ENCODE measurements at places on chromosomes 5 and 9.

- DNase-seq, result no peak
Measured at GRCh38 chr9:107738789-107739188, 249.2 kb upstream of the KLF4 start.

DNA sequence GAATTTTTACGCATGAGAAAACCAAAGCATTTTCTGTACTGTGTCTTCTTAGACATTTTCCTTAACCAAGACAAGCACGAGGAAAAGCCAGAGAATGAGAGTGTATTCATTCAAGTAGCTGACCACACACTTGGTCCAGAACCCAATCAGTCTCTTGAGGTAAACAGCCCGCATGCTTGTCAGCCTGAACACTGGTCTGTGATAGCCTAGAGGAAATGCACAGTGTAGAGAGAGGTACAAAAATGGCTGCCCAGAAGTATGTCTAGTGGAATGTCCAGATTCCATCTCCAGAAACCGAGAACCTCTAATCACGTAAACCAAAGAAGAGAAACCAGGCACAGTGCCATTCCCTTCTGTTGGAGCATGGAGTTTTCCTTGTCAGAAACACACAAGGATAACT, 80.0 kb upstream of the SNX2 start:
- no peak for DNase-seq

- no peak for DNase-seq
Measured at GRCh38 chr9:91555132-91555531, 131.5 kb upstream of the NFIL3 start.

DNA sequence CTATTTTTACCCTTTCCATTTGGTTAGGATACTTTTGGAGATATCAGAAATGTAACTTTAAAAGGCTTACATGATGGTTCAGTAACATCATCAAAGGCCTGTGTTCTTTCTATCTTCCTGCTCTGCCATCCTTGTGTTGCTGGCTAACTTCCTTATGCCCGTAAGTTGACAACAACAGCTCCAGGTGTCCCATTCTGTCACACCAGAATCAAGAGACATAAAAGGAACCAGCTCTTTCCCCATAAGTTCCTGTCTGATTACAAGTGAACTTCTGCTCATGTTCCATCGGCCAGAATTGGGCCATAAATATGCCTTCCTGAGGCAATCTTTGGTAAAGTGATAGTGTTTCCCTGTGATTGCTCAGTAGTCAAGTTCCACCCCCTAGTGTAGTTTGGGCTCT, 92.4 kb downstream of the FAM170A start:
- no peak for DNase-seq

DNA sequence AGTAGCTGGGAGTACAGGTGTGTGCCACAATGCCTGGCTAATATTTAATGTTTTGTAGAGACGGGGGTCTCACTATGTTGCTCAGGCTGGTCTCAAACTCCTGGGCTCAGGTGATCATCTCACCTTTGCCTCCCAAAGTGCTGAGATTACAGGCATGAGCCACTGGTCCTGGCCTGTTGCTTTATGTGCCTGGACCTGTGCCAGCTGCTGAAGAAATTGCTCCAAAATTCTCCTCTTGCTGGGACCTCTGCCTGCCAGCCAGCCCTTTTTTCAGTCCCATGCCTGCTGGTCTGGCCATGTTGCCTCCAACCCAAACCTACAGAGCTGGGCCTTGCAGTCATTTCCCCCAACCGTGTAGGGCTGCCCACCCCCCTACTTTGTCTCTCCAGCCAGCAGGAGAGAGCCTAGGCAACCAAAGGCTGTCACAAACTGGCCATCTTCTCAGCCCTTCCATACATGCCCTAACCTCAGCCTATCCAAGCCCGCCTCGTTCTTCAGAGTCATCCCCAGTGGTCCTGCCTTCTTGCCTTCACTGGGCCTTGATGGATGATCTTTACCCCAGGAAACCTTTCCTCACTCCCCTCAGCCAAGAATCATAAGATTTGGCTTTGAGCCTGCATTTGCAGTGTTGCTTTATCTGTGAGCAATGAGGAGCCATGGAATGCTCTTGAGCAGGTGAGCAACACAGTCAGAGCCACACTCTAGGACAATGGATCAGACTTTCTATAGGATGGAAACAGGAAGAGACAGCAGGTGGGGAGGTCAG, 27.4 kb upstream of the SYNPO start:
- DNase-seq, result no peak

DNA sequence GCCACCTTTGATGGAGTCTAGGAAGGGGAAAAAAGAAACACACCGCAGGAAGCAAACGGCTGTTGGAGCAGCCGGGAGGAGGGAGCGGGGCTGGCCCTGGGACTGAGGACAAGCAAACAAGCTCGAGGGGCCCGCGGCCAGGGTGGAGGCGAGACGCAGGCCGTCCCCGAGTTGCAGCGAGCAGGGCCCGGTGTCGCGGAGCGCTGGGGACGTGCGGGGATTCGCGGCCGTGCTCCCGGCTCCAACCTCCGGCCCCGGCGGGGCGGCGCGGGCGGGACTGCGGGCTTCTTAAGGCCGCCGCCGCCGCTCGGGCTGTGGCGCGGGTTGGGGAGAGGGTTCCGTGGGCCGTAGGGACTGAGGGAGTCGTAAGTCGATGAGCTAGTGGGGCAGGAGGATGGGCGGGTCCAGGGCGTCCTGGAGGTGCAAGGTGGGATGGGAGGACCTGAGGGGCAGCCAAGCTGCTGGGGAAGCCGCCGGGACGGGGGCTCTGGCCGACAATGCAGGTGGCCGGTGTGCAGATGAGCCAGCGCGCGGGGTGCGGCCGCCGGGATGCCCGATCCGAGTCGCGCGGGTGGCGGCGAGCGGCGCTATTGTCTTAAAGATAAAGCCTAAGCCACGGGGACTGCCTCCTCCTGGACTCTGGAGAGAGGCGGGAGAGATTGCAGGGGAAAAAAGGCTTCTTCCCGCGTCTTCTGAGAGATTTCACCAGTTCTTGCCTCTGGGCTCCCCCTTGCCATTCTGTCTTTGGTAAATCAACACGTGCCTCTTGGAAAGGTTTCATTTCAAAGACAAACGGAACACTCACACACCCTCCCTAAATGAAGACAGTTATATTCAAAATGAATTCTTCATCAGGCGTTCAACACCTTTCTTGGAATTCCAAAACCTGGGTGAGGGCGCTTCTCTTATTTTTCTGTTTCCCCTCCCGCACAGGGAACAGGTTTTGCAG, 1.6 kb upstream of the HAPLN1 start:
- DNase-seq, result peak; percentile 57

DNA sequence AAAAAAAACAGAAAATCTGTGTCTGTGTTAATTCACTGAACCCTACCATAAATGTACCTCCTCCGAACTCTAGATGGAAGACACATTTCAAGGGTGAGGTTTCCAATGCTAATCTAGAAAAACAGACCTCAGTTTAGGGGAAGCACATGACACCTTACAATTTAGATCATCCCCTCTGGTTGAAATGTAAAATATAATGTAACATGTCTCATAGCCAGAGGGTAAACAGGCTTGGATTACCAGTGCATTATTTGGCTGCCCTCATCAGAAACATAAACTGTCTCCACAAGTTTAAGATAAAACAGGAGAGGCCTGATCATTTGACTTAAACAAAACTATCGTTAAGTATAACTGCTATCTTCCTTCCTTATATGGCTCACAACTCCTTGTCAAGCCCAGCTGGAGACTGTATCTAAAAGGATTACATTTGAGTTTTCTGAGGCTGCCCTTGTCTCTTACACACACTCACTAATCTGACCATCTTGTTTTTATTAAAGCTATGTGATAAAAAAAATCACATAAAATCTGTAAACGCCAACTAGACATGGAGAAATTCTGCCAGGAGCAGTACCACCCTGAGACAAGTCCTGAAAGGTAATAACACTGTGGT, 105.7 kb downstream of the LURAP1L start:
- no peak for DNase-seq

DNA sequence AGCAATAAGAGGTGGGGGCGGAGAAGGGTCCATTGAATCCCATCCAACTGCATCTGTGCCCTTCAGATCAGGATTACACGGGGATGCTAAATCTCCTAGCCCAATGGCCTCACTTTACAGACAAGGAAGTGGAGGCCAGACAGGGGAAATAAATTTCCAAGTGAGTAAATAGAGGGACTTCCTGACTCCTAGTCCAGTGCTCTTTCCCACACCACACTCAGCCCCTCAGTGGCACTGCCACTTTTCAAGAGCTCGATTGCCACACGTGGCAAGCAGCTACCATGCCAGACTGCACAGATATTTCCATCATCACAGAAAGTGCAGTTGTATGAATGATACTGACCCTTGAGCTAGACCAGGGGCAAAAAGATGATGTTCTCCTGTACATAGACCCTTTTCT, 8.2 kb upstream of the TNIP1 start:
- DNase-seq, result no peak
